T-helper 9 cell (primary cell): ENCODE measurements at places on chromosomes 11 and 22.

DNA sequence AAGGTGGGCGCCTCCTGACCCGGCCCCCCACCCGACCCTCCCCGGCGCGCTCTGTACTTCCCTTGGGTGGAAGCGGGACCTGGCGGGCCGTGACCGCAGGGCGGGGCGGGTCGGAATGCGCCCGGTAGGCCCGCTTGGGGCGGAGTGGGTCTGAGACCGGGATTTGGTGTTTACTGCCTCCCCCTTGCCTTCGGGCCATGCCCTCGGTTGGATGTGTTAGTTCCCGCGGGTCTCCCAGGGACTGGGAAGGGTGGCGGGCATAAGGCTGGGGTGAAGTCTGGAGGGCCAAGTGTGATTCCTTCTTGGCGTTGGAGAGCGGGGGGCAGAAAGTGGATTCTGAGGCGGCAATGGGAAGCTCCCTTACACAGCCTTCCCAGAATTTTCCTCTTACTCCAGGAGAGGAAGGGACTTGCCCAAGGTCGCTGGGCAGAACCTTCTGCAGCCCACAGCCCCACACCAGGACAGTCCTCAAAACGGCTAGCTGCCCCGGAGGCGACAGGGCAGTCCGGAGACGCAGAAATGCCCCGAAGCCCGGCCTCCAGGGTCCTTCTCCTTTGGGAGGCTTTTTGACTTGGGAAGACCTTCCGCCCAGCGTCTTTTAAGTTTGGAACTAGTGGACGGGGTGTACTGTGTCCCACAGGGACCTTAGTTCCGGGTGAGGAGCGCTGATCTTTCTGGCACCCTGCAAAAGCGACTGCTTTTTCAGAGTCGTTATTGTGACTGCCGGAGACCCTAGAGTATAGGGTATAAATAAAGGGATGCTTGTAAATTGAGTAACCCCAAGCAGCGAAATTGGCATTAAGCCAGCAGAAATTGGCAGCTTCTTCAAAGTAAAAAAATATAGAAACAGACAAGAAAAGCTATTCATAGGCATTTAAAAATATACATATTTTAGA is 647 bp downstream of the SWAP70 start:
- no peak for DNase-seq

DNA sequence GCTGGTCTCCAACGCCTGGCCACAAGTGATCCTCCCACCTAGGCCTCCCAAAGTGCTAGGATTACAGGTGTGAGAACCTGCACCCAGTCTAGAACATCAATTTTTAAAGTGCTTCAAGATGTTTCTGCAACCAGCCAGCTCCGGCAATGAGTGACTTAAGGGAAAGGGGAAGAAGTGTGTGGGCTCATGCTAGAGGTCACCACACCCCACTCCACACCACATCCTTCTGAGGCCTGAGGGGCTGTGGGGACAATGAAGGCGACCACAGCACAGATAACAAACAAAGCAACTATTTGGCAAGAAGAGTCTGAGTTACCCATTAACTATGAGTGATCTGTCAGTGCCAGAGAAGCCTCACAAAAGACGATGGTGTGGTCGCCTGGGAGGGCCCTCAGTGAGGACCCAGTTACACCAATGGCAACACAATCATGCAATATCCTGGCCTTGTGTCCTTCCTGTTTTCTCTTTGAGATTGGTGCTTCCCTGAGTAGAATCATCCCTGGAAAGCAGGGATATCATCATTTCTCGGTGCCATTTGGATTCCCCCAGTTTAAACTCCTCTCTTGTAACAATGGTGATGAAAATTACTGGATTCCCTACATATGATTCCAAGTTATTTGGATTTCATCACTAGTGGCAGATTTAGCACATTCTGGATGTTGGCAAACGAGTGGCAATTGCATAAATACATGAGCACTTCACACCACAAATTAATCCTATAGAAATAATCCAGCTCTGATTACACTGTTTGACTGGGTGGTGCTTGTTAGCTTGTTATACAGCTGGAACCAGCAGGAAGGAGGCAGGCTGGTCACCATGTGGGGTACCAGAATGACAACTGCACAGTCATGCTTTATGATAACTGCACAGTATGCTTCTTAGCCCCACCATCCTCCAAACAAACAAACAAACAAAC is 18.4 kb downstream of the ABTB2 start:
- no peak for DNase-seq

DNA sequence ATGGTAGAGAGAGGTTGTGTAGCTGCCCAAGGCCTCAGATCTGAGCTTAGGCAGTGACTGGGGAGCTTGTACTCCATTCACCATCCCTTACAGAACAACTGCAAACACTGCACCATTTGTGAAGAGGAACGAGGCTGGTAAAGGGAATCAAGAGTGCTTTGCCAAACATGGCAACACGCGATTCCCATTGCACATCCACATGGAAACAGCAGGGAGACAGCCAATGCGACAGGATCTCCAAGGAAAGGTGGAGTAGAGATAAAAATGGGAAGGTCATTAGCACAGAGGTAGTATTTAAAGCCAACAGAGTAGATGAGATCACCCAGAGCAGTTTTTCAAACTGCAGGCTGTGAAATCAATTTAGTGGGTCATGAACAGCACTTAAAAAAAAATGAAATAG is 42.0 kb downstream of the TCF20 start:
- no peak for DNase-seq

DNA sequence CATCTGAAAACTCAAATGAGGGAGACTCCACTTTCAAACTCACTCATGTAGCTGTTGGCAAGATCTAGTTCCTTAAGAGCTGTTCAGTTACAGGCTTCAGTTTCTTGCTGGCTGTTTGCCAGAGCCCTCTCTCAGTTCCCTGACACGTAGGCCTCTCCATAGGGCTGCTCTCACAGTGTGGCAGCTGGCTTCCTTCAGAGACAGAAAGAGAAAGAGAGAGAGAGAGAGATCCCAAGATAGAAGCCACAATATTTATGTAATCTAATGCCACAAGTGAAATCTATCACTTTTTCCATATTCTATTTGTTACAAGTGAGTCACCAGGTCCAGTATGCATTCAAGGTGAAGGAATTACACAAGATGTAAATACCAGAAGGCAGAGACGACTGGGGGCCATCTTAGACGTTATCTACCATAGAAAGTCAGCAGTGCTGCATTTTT is 168.8 kb downstream of the RCN1 start:
- no peak for DNase-seq

- DNase-seq, result no peak
These were observed 1.0 kb downstream of the POU2AF3 start for GRCh38 chr11:111299101-111300026.

GRCh38 chr11:96506041-96506440 is 116.2 kb downstream of the JRKL start:
- DNase-seq, result no peak

- no peak for DNase-seq
These were observed 185.2 kb downstream of the GRIK4 start for GRCh38 chr11:120696597-120697218.

GRCh38 chr11:122741613-122742300 is 86.2 kb downstream of the UBASH3B start:
- DNase-seq, result no peak

DNA sequence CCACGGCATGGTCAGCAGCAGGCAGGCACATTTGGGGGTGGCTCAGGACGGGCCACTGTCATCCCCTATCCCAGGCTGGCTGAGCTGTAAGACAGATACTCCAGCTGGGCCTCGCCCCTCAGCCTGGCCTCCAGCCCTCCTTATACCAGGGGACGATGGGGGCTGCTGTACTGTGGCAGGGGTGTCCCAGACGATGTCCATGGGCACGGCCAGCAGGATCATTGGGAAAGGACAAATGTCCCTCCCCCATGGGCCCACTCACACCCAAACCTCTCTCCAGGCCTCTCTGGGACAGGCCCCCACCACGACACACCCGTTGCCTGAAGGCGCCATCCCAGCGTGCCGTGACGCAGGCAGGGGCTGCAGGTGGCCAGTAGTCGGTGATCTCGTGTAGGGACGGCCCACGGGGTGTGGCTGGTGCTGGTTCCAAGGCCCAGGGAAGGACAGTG is 1.5 kb upstream of the IL17REL start:
- no peak for DNase-seq

DNA sequence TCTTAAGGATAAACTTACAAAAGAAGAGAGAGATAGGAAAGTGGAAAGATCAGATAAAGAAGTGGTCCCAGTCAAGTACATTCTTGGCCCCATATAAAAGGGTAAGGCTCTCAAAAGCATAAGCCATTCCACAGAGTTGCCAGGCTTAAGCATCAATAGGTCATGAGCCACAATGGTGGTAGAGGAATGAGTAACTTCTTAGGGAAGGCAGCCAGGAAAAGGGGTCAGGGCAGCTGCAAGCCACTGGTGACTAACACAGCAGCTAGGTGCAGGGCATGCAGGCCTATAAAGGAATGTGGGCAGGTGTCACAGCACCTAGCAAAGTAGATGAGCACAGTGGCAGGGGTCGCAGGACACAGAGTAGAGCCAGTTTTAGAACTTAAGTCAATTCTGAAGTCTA is 302.6 kb upstream of the FAT3 start:
- DNase-seq, result no peak

DNA sequence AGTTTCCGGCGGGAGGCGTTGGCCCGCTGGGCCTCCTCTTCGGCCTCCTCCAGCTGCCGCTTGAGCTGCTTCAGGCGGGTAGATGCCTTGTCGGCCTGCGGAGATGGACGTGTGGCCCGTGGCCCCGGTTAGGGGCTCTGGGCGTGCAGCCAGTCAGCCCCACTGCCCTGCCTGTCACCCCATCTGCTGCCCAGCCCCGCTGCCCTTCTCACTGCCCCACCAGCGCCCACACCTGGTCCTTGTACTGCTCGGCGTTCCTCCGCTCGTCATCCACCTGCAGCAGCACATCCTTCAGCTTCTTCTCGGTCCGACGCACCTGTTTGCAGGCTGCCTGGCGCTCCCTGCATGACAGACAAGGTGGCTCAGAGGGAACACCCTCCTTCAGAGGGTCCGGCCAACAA is 31.2 kb downstream of the APOL1 start:
- DNase-seq, result no peak

- DNase-seq, result no peak
These were observed 60.0 kb downstream of the COMMD9 start for GRCh38 chr11:36229091-36229705.
